ENCODE measurements at places on chromosomes 3 and 15.

GRCh38 chr3:8441969-8442559 is 59.6 kb upstream of the LMCD1 start:
- DNase-seq, result peak; percentile 53

GRCh38 chr15:37576952-37577351 is 357.5 kb upstream of the TMCO5A start:
- no peak for DNase-seq

DNA sequence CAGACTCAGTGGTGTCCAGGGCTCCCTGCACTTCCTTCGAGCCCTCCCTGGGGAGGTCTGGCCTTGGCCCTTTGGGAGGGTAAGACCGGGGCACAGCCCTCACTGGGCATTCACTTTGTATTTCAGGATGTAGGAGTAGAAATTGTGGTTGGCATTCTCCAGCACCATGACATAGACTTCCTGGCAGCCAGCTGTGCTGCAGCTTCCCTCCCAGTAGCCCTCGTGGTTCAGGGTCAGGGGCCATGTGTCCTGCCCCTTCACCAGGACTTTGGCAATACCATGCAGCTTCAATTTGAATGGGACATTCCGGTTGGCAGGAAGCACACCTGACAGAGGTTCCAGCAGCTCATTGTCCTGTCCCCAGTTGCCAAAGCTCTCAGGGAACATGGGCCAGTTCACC is 47.3 kb downstream of the KY start:
- no peak for DNase-seq

- DNase-seq, result no peak
These were observed 91.5 kb downstream of the DLG1 start for GRCh38 chr3:197206913-197207312.

GRCh38 chr15:62407962-62408361 is 242.9 kb upstream of the C2CD4B start:
- no peak for DNase-seq

DNA sequence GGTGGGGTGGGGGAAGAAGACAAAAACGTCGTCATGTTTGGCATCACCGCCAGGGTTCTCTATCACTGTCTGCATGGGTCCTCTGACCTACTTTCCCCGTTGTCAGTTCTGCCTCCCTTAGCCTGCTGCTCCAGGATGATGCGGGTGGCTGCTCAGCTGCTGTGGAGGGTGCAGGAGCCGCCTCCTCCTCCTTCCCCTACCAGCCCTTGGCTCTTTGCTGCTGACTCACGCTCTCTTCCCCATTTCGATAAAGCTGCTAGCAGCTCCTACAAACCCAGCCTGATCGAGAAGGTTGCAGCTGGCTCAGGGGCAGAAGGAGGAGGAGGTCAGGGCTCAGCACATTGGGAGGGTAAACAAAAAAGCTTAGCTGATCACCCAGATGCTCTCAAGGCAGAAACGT is 49.5 kb upstream of the SEC13 start:
- no peak for DNase-seq

DNA sequence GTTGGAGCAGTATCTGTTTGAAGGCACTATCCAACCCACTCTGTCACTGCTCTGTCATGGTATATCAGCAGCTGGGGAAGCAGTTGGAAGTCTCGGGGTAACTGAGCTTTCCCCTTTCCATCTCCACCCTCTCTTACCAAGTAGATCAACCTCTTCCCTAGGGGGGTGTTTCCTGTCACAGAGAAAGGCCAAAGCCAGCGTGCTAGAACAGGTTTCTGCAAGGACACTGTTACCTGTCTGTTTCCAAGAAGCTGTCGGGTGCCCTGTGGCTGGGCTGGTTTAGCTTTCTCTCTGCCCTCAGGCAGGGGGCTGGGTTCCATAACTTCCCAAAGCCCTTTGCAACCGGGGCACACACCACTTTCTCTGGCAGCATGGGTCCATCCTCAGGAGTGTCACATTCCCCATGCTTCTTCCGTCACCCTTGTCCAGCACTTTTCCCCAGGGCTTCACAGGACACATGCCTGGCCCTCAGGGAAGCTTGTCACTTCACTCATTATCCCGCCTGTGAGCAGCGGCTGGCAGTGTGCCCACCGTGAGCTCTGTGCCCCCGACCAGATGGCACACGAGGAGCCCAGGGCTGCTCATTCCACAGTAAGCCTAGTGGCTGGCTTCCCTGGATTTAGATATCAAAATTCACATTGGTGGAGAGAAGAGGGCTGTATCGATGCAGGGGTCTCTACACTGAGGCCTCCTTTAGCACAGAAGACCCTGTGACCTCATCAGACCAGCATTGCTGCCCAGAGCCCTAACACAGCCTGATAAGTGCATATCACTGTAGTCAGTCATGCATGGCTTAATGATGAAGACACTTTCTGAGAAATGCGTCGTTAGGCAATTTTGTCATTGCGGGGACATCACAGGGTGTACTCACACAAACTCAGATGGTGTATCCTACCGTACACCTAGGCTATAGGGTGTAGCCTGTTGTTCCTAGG is 205.8 kb downstream of the SLCO3A1 start:
- DNase-seq, result no peak

GRCh38 chr15:94229591-94230369 is 1.6 kb upstream of the MCTP2 start:
- DNase-seq, result no peak

DNA sequence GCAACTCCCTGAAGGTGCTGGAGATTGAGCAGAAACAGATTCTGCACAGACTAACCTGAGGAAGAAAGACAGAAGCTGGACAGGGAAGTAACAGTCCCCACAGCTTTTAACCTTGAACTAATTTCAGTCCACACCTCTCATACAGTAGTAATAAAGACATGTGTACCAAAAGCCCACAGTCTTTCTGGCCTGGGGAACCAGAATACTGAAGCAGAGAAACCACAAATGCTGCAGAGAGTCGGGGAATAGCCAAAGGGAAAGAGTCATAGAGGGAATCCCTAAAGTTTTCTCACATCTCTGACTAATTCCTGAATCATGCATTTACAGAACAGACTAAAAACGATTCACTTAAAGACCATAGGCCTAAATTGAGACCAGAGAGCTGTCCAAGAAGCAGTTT is 503.4 kb upstream of the NECTIN3 start:
- peak; percentile 79 for DNase-seq

GRCh38 chr3:161510510-161511260 is 14.1 kb downstream of the OTOL1 start:
- DNase-seq, result no peak

Data from fibroblast of gingiva (primary cell).